HepG2 (cell line): ENCODE measurements at places on chromosomes 3 and 15. TPM values are rescaled to one million over a fixed set of nuclear protein-coding genes. Genes with fewer than 3 reads are reported as not detected.
A peak's percentile ranks its signal among the peaks of the same experiment; 100 is the strongest.

DNA sequence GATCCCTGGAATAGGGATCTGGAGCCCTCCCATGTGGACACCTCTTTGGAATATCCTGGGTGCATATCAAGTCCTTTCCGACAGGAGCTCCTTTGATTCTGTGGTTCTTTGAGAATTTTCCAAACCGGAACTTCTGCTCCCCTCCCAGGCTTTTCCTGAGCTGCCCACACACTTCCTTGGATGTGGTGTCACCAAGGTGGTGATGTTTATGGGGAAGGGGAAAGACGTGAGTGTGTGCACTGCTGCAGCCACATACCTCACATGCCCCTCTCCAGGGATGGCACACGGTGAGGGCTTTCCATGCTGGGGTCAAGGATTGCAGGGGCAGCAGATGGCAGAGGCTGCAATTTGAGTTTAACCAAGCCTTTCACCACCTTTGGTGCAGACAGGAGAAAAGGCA, 27.9 kb upstream of the PSTPIP1 start:
- no peaks in the 10 kb centered on the region for H3K36me3 ChIP-seq
- H3K4me3 ChIP-seq = no peak overlapping the region
- no peak overlapping the region for H3K27ac ChIP-seq
- 0 out of 2 replicates have a peak, but pooled peaks cover 7% of the 10 kb centered on the region for H3K4me1 ChIP-seq
- peaks cover 3% of the 10 kb centered on the region; the same call in 1 of the 2 replicates for H3K27me3 ChIP-seq

DNA sequence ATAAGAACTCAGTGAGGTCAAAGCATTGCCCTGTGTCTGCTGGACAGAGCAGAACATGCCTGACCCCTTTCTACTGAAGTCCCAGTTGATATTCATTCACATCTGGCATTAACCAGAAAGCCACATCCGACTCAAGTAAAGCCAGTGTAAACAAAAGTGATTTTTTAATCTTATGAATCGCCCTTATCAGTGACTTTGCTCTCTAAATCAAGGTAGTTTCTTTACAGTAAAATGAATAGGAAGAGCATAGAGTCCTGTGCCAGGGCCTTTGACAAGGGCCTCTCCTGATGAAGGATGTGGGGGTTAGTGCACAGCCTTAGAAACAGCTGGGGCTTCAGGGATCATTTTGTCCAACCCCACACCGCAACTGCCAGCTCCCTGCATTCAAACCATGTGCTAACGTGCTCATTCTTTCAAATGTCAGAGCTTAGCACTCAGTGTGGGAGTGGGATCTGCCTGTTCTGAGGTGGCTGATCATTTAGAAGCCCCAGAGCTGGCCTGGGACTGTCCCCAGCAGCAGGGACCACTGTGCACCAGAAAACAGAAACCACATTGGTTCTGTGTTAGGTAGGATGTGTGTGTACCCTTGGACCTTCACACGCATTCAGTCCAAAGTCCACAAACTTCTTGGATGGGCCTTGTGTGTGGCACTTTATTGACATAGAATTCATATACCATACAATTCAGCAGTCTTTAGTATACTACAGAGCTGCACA, 55.3 kb downstream of the CCR4 start:
- H3K4me1 ChIP-seq = peaks cover 29% of the 10 kb centered on the region
- H3K27ac ChIP-seq = no peak overlapping the region
- peaks cover 1% of the 10 kb centered on the region; the same call in 1 of the 2 replicates for H3K36me3 ChIP-seq
- no peak for DNase-seq

DNA sequence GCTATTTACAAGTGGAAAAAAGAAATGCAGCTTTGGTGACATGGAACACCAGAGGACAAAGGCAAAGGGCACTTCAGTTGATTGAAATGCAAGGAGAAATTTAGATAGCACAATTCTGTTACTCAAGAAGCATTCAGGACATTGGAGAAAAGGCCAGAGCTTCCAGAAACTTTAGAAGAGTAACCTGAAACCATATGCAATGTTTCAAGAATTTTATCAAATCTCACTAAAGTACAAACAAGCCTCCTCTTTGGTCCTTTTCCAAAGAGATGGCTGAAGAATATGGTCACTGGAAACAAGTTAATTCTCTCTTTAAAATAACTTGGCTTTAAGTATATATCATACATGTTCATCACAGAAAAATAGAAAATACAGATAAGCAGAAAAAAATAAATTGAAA, 14.6 kb upstream of the LMOD3 start:
- no peak for DNase-seq
- H3K27ac ChIP-seq = no peak overlapping the region
- H3K4me1 ChIP-seq = no peaks in the 10 kb centered on the region
- H3K4me3 ChIP-seq = no peak overlapping the region

DNA sequence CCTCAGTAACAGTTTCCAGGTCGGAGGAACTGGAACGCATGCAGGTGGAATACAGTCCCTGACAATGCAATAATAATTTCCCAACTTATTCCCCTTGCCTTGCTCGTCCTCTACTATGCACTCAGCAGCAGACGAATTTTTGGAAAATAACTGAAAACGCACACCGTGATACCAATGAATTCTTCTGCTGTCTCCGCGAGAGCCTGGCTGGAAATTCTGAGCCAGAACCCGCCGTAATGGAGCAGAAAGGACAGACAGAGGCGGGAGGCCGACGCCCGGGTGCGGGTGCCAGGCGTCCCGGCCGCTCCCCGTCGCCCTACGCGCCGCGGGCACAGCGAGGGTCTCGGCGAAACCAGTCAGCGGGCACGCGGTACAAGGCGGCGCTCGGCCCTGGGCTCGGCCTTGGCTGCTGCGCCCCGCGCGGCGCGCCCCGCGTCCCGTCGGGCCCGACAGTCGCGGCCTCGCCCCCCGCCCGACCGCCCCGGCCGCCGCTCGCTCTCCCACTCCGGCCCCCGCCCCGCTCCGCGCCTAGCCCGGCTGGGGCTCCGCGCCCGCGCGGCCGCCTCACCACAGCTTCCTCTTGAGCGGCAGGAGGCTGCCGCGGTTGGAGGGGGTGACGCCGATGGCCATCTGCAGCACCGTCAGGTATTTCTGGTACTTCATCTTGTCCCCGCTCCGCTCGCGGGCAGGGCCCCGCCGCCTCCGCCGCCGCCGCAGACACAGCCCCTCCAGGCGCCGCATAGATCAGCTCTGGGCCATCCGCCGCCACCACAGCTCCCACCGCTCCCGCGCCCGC, 114.5 kb upstream of the GOLGA8J start:
- no peak for DNase-seq
- no peak overlapping the region for H3K27ac ChIP-seq
- H3K36me3 ChIP-seq = no peaks in the 10 kb centered on the region
- H3K4me3 ChIP-seq = no peak overlapping the region

DNA sequence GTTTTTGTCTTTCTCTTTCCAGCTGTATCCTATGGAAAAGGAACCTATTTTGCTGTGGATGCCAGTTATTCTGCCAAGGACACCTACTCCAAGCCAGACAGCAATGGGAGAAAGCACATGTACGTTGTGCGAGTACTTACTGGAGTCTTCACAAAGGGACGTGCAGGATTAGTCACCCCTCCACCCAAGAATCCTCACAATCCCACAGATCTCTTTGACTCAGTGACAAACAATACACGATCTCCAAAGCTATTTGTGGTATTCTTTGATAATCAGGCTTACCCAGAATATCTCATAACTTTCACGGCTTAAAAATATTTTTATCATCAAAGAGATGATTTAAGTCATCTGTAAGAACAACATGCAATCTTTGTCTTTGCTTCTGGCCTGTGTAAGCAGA, 44.9 kb upstream of the PARP14 start:
- no peak overlapping the region for H3K4me3 ChIP-seq
- H3K27me3 ChIP-seq = peaks cover 2% of the 10 kb centered on the region
- H3K27ac ChIP-seq = no peak overlapping the region
- no peaks in the 10 kb centered on the region for H3K36me3 ChIP-seq
- no peaks in the 10 kb centered on the region for H3K4me1 ChIP-seq

- no peak overlapping the region for H3K27ac ChIP-seq
- H3K4me1 ChIP-seq = peaks cover 17% of the 10 kb centered on the region
- peaks cover 6% of the 10 kb centered on the region for H3K36me3 ChIP-seq
- H3K27me3 ChIP-seq = no peaks in the 10 kb centered on the region
- no peak for DNase-seq
- H3K4me3 ChIP-seq = no peak overlapping the region
Observed at GRCh38 chr15:56194035-56194434, 49.6 kb downstream of the RFX7 start.

DNA sequence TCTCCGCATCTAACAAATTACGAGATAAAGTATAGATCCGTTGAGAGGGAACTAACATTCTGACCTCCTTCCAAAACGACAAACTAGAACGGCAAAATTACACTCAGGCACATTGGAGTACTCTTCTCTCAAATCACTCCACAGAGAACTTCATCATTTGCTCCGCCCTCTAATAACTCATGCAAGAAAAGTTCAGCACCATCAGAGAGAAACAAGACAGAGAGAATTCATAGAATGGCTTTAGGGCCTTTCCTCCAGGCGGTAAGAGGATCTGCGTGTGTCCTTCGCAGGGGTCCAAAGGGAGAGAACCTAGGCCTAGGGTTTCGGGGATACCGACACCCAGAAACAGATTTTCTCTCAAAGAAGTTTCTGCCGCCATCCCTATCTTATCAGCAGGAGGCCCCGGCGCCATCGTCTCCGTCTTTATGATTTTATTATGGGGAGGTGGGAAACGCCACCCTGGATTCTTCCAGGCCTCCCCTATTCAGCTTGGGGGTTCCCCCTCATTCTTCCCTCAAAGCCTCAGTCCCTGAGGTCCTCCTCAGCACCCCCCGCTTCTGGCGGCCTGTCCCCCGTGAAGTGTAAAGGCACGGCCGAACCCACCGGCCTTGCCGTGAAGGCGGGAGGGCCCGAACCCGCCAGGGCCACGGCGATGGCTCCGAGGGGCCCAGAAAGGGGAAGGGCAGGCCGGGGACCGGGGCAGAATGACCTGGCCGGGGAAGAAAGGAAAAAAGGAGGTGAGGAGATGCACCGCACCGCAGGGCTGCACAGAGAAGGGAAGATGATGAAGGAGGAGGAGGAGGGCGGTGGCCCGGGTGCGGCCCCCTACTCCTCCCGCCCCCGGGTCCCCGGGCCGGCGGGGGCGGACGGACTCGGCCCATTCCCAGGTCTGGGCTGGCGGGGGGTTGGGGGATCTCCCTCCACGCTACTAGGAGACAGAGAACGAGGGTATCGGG, 768 bp downstream of the UBXN7 start:
- H3K4me3 ChIP-seq = peak overlapping the region; percentile 90
- peak overlapping the region; percentile 75 for H3K27ac ChIP-seq
- H3K27me3 ChIP-seq = no peaks in the 10 kb centered on the region; the same call in 2 of the 3 replicates

- no peak overlapping the region for H3K4me3 ChIP-seq
- no peaks in the 10 kb centered on the region for H3K4me1 ChIP-seq
- H3K27me3 ChIP-seq = no peaks in the 10 kb centered on the region
- no peaks in the 10 kb centered on the region for H3K36me3 ChIP-seq
- no peak for DNase-seq
- no peak overlapping the region for H3K27ac ChIP-seq
Observed at GRCh38 chr3:168416446-168416845, 320.7 kb upstream of the GOLIM4 start.

- H3K27me3 ChIP-seq = no peaks in the 10 kb centered on the region
- no peaks in the 10 kb centered on the region for H3K36me3 ChIP-seq
- no peak overlapping the region for H3K27ac ChIP-seq
- DNase-seq = no peak
- no peak overlapping the region for H3K4me3 ChIP-seq
Observed at GRCh38 chr3:36367912-36368573, 12.3 kb upstream of the STAC start.

- H3K27me3 ChIP-seq = peaks cover 3% of the 10 kb centered on the region; the same call in 1 of the 2 replicates
- no peaks in the 10 kb centered on the region for H3K36me3 ChIP-seq
- no peak overlapping the region for H3K27ac ChIP-seq
- no peaks in the 10 kb centered on the region for H3K4me1 ChIP-seq
- no peak overlapping the region for H3K4me3 ChIP-seq
- DNase-seq = no peak
Observed at GRCh38 chr15:78620021-78620526, 722 bp downstream of the CHRNA3 start.

- H3K4me3 ChIP-seq = no peak overlapping the region
- no peaks in the 10 kb centered on the region for H3K4me1 ChIP-seq
- no peak for DNase-seq
- H3K27ac ChIP-seq = no peak overlapping the region
- no peaks in the 10 kb centered on the region; the same call in 1 of the 2 replicates for H3K27me3 ChIP-seq
Observed at GRCh38 chr3:58749948-58750347, 83.4 kb upstream of the FAM3D start.

DNA sequence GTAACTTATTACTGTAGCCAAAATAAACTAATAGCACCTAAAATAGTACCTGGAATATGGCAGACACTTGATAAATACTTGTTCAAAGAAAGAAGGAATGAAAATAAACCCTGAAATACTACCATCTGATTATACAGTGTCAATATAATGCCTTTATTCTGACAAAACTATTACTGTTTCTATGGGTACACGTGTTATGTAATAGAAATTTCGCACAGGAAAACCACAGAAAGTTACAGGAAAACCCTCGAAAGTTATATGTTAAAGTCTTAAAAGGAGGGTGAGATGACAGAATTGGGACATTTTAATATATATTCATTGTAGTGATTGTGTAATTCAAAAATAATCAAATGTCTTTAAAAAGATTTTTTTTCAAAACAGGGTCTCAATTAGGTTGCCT, 28.8 kb downstream of the ETFA start:
- H3K4me1 ChIP-seq = no peaks in the 10 kb centered on the region
- peaks cover 20% of the 10 kb centered on the region for H3K36me3 ChIP-seq
- H3K27me3 ChIP-seq = no peaks in the 10 kb centered on the region
- no peak overlapping the region for H3K4me3 ChIP-seq

DNA sequence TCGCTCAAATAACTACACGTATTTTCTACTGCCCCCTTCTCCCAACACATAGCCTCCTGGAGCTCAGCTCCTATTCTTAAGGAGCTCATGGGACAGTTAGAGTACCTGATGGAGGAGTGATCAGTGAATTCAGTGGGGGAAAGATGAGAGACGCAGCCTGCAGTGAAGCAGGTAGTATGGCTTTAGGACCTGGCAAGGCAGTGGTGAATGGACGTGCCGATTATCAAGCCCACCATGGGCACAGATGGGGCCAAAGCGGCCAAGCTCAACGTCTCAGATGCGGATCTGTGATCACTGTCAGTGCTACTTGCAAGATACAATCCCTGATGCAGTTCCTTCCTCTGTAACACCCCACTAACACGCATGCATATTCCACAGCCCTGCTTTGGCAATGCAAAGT, 45.8 kb upstream of the ATP2B2 start:
- H3K27ac ChIP-seq = no peak overlapping the region
- H3K4me1 ChIP-seq = no peaks in the 10 kb centered on the region
- H3K27me3 ChIP-seq = peaks cover 30% of the 10 kb centered on the region; the same call in 2 of the 3 replicates
- no peak for DNase-seq

DNA sequence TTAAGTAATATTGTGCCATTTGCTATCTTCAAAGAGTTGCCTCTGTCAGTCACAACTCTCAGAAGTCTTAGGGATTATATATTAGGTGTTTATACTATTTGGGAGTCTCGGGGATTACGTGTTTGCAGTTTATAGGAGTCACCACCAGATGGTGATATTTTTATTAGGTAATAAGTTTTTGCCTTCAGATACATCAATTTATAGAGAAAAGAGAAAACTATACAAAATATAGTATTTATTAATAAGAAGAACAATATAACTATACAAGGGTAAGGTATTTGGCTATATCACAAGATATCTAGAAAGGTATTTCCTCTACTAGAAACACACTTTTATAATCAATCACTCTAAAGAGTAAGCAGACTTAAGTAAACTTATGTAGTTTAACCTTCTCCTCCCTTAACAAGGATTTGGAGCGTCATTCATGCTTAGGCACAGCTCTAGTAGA, 10.7 kb upstream of the DHX36 start:
- peaks cover 6% of the 10 kb centered on the region; the same call in 1 of the 3 replicates for H3K27me3 ChIP-seq
- no peak overlapping the region for H3K4me3 ChIP-seq
- no peaks in the 10 kb centered on the region for H3K4me1 ChIP-seq
- no peak overlapping the region for H3K27ac ChIP-seq

ARGFX gene
- not detected in 2 replicates for total RNA-seq

NOX5 gene
- total RNA-seq = not detected in 2 replicates

TM6SF1 gene
- total RNA-seq = not detected in 2 replicates

MTFMT gene
- total RNA-seq = 23.2 and 27.9 TPM in 2 replicates

NEIL1 gene
- 3.7 and 10.4 TPM in 2 replicates for total RNA-seq
